ENCODE measurements at places on chromosomes 3 and 15.

DNA sequence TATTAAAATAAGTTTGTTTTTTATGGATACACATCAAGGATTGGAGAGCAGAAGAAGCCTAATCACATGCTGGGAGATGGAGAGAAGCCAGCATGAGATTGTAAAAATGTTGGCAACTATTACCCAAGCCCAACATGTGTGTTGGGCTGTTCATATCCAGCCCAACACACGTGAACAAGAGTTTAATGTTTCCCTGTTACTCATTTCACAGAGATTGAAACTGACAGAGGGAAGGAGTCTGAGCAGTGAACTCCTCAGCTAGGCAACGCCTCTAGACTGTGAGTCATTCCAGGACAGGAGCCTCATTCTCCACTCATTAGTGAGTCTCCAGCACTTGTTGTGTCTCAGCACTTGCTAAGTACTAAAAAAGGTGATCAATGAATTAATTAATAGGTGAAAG, 43.2 kb upstream of the CMSS1 start:
- DNase-seq = no peak

DNA sequence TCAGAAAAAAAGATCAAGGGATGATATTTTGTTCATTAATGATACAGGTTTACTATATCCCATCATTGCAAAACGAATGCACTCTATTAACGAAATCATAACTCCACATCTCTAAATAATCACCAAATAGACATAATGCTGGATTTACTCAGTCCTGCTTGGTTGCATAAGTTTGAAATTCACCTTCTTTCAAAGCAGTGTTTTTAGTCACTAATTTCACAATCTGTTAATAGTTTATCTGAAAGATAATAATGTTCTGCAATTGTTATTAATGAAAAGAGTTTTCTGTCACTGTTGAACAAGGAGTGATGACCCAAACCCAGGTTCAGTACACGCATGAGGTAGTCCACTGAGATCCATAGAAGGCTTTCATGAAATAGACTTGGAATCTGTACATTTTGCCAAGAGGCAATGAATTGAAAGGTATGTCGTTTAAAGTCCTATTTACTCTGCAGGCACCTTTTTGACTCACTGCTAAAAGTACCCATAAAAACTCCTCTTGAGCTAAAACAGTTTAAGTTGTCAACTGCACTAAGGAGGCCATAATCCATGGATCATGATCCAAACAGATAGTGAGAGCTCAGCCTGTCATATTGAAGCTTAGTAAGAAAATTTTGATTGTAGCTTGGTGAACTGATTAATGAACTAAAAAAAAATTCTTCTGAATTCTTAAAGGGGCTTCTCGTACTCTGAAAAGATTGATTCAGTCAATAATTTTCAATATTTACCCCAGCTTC, 75.6 kb upstream of the MBNL1 start:
- no peak for DNase-seq

GRCh38 chr3:128607710-128608048, 42.9 kb downstream of the RPN1 start:
- DNase-seq = no peak

- no peak for DNase-seq
Measured at GRCh38 chr3:171801738-171802589, 8.3 kb downstream of the PLD1 start.

DNA sequence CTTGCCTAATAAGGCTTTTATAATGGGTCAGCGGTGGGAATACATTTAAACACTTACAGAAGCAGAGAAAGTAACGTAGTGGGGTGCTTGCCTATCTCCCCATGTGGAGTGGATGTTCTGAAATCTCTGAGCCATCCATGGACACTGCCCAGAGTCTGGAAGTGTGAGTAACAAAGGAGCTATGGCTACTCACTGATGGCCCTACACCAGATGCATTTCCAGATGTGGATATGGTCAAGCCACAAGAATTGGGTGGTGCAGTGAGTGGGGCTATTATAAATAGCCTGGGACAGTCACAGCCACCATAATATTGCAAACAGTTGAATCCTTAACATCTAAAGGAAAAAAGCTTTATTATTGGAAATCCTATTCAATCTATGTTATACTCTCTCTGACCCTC, 96.6 kb downstream of the CGNL1 start:
- DNase-seq = no peak

- peak; percentile 27 for DNase-seq
Measured at GRCh38 chr15:25690673-25691543, 172.2 kb downstream of the ATP10A start.

DNA sequence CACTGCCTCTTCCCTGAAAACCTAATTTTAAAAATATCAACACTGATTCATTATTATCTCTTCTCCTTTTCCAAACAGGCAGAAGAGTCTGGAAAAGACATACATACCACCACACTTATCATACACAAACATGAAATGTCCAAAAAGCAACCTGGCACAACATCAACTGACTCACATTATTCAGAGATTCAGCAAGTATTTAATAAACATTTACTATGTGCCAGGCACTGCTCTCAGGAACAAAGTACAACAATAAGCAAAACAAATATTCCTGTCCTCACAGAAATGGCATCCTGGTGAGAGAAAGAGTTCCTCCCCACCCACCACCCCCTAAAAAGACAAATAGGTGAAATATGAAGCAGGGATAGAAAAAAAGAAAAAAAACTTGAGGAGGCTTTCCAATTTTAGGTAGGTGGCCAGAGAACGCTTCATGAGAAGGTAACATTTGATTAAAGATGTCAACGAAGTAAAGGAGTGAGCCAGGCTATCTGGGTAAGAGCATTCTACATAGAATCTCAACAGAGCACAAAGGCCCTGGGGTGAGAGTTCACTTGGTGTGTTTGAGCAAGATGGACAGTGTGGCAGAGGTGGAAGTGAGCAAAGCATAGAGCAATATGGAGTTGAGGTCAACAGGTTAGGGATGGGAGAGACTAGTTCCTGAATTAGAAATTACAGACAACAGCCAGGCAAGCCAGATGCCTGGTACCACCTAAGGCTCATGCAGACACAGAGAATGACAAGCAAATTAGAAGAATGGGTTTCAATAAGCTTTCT, 141.7 kb downstream of the OSBPL10 start:
- no peak for DNase-seq

GRCh38 chr15:100898152-100898490, 18.5 kb downstream of the ALDH1A3 start:
- DNase-seq = no peak

- no peak for DNase-seq
Measured at GRCh38 chr3:64185436-64185835, 39.8 kb downstream of the PRICKLE2 start.

GRCh38 chr15:66830358-66830757, 128.3 kb downstream of the SMAD6 start:
- DNase-seq = peak; percentile 80

DNA sequence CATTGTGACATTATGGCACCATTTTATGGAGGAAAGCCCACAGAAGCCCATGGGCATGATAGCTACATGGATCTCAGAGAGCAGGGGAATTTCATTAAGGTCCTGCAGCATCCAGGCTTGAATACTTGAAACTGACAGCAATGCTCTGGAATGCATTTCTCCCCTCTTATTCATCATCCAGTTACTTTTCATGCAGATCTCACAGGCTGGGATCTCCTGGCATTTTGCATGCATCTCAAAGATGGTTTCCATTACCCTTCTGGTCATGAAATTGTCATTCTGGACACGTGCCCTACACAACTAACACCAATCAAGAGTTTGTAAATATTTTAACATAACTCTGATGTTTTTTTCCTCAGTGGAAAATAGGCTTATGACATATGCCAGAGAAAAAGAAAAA, 32.4 kb downstream of the VGLL3 start:
- DNase-seq = no peak

- DNase-seq = no peak
Measured at GRCh38 chr3:149753717-149754116, 1.4 kb upstream of the COMMD2 start.

GRCh38 chr3:134333522-134334181, 40.6 kb downstream of the AMOTL2 start:
- no peak for DNase-seq

DNA sequence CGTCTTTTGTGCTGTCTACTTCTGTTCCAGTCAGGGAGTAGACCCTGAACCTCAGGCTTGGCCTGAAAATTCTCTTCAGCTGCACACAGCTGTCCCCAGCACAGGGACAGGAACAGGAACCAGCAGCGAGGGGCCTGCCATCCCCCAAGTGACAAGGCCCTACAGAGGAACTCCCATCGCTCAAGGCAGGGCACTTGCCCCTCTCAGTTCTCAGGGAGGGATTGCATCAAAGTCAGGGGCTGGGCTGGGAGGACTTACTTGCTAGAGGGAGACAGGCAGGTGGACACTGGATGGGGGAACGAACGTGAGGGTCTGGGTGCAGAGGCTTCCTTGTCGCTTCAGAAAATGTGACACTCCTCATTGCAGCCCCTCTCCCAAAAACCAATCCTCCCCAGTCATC, 163.6 kb downstream of the CHSY1 start:
- DNase-seq = no peak

- peak; percentile 81 for DNase-seq
Measured at GRCh38 chr3:55180936-55181535, 253.2 kb upstream of the LRTM1 start.

GRCh38 chr3:71005702-71006321, 577.7 kb downstream of the FOXP1 start:
- no peak for DNase-seq

DNA sequence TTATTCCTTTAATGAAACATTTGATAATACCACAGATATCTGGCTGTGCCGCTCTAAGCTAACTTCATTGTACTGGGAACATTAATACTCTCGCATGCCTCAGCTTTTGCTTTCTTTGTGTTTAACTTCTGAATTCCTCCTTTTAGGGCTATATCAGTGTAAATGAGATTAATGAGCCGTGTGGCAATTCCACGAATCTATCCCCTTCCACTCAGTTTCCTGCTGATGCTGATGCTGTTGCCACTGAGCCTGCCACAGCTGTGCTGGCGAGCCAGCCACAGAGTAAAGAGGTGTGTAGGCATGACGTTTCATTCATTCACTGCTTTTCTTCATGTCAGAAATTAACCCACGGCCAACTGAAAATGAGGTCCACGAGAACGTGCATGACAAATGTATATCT, 30.0 kb upstream of the ABHD10 start:
- DNase-seq = no peak

- no peak for DNase-seq
Measured at GRCh38 chr3:48945432-48945831, 26.8 kb downstream of the ARIH2 start.

DNA sequence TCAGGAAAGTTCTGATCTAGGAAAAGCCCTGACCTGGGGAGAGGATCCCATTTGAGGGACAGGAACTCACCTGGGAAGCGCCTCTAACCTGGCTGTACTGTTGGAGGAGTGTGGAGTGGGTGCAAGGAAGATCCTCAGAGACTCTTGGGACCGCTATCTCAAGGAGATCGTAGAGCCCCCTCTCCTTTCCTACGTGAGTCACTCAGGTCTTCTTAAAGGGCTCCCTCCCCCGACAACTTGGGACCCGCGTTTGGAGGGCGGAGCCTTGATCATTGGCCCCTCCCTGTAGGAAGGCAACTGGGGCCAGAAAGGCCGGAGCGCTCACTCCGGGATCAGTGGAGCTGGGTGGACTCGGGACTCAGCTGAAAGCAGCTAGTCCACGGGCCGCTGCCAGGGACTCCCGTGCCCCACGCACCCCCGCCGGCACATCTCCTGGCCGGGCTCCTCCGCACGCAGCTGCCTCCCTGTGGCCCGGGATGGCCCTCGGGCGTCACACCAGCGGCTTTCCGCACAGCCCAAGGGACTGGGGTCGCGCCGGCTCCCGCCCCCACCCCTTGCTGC, 520 bp downstream of the SLC26A6 start:
- peak; percentile 61 for DNase-seq

GRCh38 chr15:70588613-70589012, 174.7 kb downstream of the UACA start:
- no peak for DNase-seq

- peak; percentile 17 for DNase-seq
Measured at GRCh38 chr15:72116731-72117485, 1.0 kb downstream of the MYO9A start.

GRCh38 chr15:99764522-99764921, 31.3 kb upstream of the LYSMD4 start:
- DNase-seq = no peak

DNA sequence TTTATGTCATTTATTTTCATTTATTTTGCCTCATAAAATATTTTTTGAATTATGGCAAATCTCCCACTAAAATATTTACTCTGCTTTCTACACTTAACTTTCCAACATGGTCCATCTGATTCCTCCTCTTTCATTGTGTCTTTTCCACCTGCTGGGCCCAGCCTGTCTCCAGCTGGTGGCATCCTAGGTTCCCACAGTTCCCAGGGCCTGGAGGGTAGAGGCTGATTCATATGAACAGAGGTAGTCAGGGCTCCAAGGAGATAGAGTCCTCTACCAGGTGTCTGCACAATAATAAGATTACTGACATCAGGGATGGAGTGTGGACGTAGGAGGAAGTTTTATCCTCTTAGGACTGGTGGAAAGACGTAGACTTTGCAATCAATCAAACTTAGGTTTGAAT, 14.3 kb downstream of the ZBTB38 start:
- no peak for DNase-seq

DNA sequence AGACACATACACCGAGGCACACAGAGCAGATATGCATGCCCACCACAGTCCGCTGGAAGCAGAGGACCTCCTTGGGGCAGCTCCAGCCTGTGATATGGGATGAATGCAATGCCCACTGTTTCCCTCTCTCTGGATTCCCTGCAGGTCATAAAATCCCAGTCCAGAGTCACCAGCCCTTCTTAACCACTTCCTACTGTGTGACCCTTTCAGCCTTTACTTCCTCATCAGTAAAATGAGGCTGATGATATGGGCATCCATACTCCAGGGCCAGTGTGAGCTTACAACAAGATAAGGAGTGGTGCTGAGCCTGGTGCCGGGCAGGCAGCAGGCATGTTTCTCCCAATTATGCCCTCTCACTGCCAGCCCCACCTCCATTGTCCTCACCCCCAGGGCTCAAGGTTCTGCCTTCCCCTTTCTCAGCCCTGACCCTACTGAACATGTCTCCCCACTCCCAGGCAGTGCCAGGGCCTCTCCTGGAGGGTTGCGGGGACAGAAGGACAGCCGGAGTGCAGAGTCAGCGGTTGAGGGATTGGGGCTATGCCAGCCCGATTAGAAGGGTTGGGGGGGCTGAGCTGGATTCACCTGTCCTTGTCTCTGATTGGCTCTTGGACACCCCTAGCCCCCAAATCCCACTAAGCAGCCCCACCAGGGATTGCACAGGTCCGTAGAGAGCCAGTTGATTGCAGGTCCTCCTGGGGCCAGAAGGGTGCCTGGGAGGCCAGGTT, at the start of gene GNAT1:
TSS of gene GNAT1 (plus strand) at position 675 of the 725 bp plus-strand sequence. CDS start 116 bp downstream, outside the sequence.
- DNase-seq = peak; percentile 48

DNA sequence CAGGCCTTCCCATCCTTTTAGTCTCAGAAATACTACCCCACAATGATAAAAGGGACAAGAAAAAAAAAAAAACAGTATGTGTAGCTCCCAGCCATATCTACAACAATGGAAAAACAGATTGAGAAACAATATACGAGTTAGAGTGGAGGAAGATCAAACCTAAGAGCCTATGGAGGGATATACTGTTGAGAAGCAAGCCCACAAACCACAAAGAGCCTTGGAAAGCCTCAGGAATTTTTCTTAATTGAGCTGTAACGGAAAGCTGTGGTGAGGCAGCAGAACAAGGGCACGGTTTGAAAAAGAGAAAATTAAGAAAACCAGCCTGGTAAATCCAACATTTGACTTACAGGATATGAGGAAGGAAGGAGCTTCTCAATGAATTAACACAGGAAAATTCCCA, 21.4 kb downstream of the KPNA1 start:
- DNase-seq = no peak
